ENCODE measurements at places on chromosomes 6 and 20.

- peak; percentile 54 for DNase-seq
Measured at GRCh38 chr20:44576297-44576696, 6.1 kb upstream of the PKIG start.

GRCh38 chr6:43076464-43077332 is 584 bp downstream of the PTK7 start:
- no peak for DNase-seq

DNA sequence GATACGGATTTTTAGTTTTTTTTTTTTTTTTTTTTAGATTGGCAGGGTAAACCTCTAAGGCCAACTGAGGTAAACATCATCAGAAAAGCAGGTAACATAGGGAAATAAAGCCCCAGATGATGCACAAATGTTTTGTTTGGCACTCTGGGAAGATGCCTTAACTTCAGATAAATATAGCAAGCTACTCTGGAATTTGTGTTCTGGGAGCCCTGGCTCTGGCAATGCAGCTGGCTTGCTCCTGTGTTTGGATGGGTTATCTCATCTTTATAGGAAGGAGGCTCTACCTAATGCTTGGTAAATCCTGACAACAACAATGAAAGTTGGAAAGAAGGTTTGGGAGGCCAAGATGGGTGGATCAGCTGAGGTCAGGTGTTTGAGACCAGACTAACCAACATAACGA is 77.4 kb downstream of the GFOD1 start:
- DNase-seq = no peak

DNA sequence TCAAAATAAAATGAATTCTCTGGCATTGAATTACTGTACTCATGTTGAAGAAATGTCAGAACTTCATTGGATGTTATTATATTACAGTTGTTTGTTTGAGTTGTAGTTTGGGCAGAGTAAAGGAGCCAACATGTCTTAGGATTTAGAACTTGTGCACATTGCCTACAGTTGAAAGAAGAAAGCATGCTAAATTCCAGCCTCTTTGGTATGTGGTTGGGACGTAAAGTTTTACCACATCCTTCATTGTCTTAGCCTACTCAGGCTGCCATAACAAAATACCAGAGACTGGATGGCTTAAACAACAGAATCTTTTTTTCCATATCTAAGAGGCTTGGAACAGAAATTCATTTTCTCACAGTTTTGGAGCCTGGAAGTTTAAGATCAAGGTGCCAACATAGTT is 42.4 kb downstream of the HFE start:
- no peak for DNase-seq

GRCh38 chr20:58692579-58693225 is at the start of gene NPEPL1:
NPEPL1 (plus strand) TSS chr20:58692800; CDS start chr20:58692901, 101 bp downstream.
- DNase-seq = peak; percentile 99

GRCh38 chr6:30234356-30234755 is 21.1 kb upstream of the TRIM26 start:
- DNase-seq = no peak
